ENCODE measurements at places on chromosomes 4 and X. TPM values are rescaled to one million over a fixed set of nuclear protein-coding genes. Genes with fewer than 3 reads are reported as not detected.

DNA sequence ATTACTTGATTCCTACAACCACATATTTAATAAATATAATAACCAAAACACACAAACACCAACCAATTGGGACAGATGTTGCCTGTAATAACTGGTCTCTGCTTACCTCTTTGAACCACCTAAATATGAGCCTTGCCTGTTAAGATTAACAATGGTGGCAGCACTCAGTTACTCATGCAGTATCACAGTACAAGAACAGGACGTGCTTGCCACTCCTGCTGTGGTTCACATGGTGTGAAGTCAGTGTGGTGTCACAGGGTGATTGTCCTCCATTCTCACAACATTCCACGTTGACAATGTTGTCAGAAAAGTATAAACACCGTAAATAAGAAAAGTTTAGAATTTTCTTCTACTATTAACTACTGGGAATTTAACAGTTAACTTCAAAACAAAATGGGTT is 365.0 kb downstream of the PPP3CA start:
- no peaks in the 10 kb centered on the region for H3K4me1 ChIP-seq
- DNase-seq, result no peak
- no peak overlapping the region for H3K27ac ChIP-seq
- H3K27me3 ChIP-seq, result no peaks in the 10 kb centered on the region
- H3K36me3 ChIP-seq, result no peaks in the 10 kb centered on the region

The FDCSP gene
- not detected for total RNA-seq

DNA sequence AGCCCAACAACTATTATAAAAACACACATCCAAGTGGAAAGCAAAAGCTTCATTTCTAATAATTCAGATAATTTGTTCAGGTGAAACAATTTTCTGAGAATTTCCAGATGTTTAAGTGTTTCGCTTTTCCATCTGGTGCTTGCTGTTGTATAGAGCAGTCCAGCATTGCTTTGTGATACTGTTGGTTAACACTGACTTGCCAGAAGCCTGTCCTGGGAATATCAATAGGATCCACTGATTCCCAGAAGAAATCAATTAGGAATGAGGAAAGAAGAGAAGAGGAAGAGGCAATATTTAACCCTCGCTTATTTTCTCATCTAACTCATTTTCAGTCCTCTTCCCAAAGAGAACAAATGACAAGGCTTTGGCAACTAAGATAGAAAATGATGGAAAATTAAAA is 94.9 kb upstream of the DDIT4L start:
- no peaks in the 10 kb centered on the region for H3K27me3 ChIP-seq
- H3K4me1 ChIP-seq, result no peaks in the 10 kb centered on the region
- no peak overlapping the region for H3K4me3 ChIP-seq

- H3K4me3 ChIP-seq, result no peak overlapping the region
- H3K4me1 ChIP-seq, result peaks cover 5% of the 10 kb centered on the region
- no peaks in the 10 kb centered on the region for H3K36me3 ChIP-seq
- peak; percentile 5 for DNase-seq
These were observed 130.4 kb upstream of the CPEB2 start for GRCh38 chr4:14871676-14872430.

- H3K4me1 ChIP-seq, result no peaks in the 10 kb centered on the region
- no peak for DNase-seq
- no peaks in the 10 kb centered on the region for H3K27me3 ChIP-seq
- no peak overlapping the region for H3K4me3 ChIP-seq
- H3K27ac ChIP-seq, result no peak overlapping the region
- H3K36me3 ChIP-seq, result no peaks in the 10 kb centered on the region
These were observed 242.4 kb upstream of the NR3C2 start for GRCh38 chr4:148684638-148685037.
